ENCODE measurements at places on chromosomes 12 and 14.

DNA sequence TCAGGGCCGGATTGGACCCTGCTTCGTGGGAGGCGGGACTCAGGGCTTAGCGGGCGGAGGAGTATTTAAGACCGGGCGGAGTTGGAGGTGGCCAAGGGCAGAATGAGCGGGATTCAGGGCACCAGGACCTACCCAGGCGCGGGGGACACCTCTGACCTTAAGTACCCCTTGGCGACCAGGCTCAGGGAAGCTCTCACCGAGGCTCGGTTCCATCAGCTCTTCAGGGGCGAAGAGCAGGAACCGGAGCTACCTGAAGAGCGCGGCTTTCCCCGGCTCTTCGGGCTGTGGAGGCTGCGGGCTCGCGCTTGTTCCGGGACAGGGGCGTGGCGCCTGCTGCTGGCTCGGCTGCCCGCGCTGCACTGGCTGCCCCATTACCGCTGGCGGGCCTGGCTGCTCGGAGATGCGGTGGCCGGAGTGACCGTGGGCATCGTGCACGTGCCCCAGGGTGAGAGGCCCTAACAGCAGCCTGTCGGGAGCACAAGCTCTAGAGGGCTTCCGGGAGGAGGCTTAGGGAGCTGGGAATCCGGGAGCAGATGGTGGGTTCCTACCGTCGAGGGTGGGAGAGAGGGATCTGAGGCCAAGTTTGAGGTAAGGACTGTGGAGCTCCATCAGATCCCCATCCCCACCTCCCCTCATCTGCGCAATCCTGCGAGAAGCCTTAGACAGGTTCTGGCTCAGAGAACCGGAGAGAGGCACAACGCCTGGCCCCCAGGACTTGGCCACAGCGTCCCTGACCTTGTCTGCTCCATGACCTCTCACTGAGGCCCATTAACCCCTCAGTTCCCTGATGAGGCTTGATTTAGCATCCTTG lies 8.4 kb downstream of the ARHGEF25 start:
- DNase-seq: no peak

GRCh38 chr12:38547586-38547985 lies 231.0 kb downstream of the ALG10B start:
- DNase-seq: no peak

GRCh38 chr12:9931245-9931644 lies 925 bp downstream of the CLEC2A start:
- no peak for DNase-seq

DNA sequence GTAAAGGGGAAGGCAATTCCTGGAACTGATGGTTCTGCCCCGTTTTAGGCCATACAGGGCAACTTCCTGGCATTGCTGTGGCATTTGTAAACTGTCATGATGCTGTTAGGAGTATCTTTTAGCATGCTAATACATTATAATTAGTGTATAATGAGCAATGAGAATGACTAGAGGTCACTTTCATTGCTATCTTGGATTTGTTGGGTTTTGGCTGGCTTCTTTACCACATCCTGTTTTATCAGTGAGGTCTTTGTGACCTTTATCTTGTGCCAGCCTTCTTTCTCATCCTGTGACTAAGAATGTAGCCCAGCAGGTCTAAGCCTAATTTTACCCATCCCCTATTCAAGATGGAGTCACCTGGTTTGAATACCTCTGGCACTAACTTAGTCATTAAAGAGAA lies 51.2 kb downstream of the TESPA1 start:
- DNase-seq: no peak

- no peak for DNase-seq
Observed at GRCh38 chr14:78974691-78975090, 804.5 kb downstream of the NRXN3 start.

DNA sequence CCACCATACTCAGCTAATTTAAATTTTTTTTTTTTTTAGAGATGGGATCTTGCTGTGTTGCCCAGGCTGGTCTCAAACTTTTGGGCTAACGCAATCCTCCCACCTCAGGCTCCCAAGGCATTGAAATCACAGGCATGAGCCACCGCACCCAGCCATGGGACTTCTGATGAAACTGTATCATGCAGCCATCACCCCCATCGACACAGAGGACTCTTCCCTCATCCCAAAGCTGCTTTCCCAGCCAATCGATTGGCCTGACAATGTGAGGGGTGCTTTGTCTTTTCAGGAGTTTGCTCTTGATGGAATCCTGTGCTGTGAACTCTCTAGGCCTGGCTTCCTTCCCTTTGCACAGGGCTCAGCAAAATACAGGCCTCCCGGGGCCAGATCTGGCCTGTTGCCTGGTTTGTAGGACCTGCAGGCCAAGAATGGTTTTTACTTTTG lies 59.6 kb upstream of the NCOR2 start:
- peak; percentile 84 for DNase-seq

DNA sequence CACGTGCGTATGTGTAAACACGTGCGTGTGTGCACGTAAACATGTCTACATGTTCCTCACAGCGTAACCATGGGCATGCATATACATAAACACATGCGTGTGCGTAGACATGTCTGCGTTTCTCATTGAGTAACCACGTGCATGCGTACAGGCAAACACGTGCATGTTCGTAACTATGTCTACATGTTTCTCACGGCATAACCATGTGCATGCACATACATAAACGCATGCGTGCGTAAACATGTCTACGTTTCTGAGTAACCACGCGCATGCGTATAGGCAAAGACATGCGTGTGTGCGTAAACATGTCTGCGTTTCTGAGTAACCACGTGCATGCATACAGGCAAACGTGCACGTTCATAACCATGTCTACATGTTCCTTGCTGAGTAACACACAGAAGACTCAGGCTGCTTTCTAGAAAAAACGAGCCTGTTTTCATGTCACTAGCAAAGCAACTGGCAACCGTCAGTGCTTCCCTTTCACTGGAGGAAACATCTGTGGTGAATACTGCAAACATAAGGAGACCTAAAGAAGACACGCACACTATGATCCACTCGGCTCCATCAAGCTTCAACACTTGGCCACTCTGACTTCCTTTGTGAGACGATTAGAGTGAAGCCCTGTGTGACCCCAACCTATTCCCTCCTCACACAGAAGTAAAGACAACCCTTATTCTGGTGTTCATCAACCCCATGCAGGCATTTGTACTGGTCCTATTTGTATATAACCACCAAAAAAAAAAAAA lies 28.8 kb downstream of the POLE start:
- peak; percentile 13 for DNase-seq

DNA sequence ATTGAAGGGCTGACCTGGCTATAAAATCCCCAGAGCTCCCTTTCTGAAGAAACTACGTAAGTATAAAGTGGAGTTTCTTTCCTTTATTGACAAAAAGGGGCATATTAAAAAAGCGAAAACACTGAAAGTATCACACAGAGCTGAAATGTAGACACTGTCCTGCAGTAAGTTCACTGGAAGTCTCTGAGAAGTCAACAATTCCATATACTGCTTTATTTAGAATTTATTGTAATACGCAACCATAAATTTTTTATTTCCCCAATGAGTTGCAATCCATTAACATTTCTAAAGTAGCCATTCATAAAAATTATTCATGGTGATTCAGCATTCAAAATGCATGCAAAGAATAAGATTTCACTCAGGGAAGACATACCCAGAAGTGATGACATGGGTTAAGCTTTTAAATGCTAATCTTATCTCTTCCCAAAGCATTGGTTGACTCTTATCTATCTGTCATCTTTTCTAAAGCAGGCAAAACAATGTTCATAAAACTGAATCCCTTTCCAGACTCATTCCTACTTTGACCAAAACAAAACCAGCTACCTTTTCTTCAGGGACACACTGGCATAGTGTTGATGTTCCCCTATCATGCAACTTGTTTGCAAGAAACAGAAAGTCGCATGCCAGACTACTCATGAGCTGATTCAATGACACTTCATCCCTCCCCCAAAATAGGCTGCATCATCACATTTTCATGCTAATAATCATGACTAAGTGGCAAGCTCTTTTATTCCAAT lies 17.3 kb downstream of the KITLG start:
- DNase-seq: no peak

DNA sequence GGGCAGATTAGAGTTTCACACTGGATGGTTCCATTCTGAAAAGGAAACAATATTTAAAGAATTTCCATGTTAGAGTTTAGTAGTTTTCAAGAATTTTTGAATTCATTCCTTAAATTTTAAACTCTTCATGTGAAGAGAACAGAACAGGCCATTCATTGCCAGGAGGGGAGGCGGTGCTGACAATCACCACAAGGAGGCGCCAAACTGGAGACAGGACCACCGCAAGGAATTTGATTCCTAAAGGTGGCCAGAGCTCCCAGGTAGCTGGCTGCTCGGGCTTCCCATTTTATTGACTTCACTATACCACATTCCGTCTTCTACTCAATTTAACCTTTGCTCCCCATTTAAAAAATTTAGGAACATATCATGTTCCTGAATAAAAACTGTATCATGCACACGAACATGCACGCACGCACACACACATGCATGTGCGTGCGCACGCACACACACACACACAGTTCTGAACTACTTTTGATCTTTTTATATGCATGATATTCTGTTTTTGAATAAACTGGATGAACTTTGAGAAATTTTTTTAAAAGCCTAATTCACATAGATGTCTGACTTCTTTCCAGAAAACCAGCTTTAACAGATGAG lies 101.2 kb downstream of the NELL2 start:
- no peak for DNase-seq

DNA sequence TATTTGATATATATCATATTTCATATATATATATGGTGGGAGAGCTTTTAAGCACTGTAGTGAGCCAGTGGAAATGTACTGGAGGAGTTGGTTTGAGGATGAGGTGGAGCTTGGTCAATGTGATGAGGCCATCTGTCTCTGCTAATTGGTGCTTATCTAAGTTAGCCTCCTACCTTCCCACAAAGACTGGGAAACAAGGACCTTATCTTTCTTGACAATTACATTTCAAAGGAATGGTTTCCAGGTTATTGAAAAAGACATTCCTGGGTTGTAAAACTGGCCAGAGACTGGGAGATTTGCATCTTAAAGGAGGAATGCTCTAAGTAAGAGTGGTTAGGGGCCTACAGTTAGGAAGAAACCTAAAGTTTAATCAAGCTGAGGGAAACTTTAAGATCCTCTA lies 212.8 kb upstream of the SYT1 start:
- no peak for DNase-seq

- no peak for DNase-seq
Observed at GRCh38 chr14:99026471-99026870, 245.5 kb downstream of the BCL11B start.

DNA sequence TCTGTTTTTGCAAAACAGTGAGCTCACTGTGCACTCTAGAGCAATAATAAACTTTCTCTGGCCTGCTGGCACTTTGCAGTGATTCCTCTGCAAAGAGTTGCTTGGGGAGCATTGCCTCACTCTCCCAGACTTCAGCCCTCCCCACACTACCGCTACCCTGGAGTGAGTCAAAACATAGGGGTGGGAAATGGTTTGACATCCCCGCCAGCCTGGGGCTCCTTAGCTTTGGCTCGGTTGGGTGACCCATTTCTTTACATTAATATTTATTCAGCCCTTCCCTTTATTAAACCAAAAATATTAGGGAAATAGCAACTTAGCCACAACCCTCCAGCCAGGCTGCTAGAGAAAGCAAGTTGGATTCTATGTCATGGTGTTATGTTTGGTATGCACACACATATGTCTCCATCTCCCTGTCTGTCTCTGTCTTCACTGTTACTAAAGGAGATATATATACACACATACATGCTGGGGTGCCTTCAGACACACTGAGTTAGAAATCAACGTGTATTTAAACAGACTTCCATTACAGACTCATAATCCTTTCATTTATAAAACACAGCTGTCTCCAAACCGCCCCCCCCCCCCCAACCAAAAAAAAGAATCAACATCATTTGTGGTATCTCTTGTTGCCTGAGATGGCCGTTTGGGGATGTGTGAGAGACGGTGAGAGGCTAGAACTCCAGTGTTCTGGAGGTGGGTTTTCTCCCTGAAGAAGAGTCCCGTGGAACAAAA lies 3.4 kb upstream of the IRF2BPL start:
- no peak for DNase-seq

- DNase-seq: no peak
Observed at GRCh38 chr12:91377436-91377835, 194.8 kb upstream of the DCN start.

DNA sequence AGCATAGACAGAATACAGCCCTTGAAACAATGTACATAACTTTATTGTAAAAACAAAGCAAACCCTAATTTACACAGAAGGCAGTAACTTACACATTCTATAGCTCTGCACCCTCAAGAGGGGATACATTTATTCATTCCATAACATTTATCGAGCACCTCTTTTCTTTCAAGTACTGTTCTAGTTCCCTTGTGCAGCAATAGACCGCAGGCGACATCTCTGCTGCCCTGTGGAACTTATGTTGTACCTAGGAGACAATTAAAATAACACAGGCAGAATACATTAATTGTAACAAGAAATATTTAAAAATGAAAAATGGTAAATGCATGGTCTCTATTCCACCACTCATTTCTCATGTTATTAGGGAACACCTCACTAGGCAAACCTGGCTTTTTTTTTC lies 1.4 kb upstream of the ARHGDIB start:
- no peak for DNase-seq

DNA sequence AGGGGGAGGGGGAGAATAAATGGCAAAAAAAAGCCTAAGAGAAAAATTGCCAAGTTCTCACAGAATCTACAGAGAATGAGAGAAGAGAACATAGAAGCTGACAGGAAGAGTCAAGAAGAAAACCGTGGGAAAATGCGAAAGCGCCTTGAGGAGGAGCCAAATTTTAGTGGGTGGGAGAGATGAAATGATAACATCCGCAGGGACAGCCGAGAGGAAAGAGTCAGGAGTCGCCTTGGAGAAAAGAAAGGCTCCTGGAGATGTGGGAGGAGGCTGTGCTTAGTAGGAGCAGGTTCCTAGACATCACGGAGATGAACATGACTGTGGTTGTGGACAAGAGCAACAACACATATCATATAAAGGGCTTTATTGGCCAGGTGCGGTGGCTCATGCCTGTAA lies 49.4 kb downstream of the PHLDA1 start:
- no peak for DNase-seq
